ENCODE measurements at places on chromosomes 3 and 15. TPM values are rescaled to one million over a fixed set of nuclear protein-coding genes. Genes with fewer than 3 reads are reported as not detected.

Gene HRG
- total RNA-seq, result not detected

Gene GHRL
- total RNA-seq, result 28.2 TPM

DNA sequence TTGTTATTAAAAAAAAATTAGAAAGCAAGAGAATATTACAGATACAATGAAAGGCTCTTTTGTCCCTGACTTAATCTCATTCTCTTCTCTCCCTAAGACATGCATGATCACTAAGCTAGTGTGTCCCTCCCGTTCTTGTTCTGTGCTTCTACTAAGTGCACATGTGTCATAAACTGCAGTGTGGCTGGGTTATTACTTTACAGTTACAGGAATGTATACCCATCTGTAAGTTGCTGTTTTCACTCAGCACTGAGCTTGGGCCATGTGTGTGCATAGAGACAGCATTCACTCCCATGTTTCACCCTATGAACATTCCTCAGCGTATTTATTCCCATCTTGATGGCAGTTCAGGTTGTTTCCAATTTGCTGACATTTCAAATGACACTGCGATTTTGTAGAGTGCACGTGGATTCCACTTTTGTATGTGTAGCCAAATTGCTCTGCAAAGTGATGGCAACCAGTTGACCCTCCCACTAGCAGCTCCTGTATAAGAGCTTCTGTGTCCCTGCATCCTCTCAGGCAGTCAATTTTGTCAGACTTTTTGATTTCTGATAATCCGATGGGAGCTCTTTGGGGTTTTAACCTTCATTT lies 145.8 kb upstream of the UBE2E1 start:
- no peak overlapping the region for H3K27ac ChIP-seq
- DNase-seq, result no peak
- H3K4me1 ChIP-seq, result no peaks in the 10 kb centered on the region
- no peaks in the 10 kb centered on the region for H3K27me3 ChIP-seq
- no peaks in the 10 kb centered on the region for H3K36me3 ChIP-seq

DNA sequence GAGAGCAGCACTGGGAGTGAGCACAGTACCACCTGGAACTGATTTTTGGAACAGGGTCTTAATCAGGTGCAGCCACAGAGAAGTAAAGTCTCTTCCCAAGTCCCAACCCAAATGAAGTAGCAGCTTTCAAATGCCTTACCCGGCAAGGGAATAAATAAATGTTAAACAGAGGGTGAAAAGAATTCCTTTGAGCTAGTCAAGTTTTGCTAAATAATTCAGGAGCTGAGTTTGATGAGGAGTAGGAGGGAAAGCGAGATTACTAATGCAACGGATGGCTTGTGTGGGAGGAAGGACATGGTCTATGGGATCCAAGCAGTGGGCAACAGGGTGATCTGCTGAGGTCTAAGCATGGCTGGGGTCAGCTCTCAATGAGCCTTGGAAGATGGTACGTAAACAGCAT lies 204.5 kb upstream of the ST8SIA2 start:
- no peak overlapping the region for H3K27ac ChIP-seq
- H3K4me1 ChIP-seq, result no peaks in the 10 kb centered on the region
- no peaks in the 10 kb centered on the region for H3K36me3 ChIP-seq
- no peaks in the 10 kb centered on the region for H3K27me3 ChIP-seq
- DNase-seq, result no peak
- no peak overlapping the region for H3K4me3 ChIP-seq

GRCh38 chr15:76667943-76668715 lies 237.0 kb downstream of the SCAPER start:
- no peak overlapping the region for H3K4me3 ChIP-seq
- no peaks in the 10 kb centered on the region for H3K4me1 ChIP-seq
- no peaks in the 10 kb centered on the region for H3K36me3 ChIP-seq
- no peak for DNase-seq
- H3K27me3 ChIP-seq, result no peaks in the 10 kb centered on the region
- H3K27ac ChIP-seq, result no peak overlapping the region

DNA sequence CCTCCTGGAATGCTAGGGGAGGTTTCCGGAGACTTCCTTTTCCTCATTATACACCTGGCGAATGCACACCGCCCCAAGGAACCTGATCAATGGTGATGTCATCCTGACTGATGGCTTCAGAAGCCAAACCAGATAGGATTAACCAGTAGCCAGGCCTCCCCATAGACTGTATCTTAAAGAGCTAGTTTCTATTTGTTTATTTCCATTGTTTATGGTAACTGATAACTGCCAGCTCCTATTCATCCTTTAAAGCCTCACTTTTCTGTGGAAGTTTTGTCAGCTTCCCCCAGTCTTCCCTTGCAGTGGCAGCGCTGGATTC lies at the start of gene MKRN2OS:
MKRN2OS (minus strand) TSS at position 27 of the 319 bp plus-strand sequence. CDS start 35 bp downstream, outside the sequence.
- H3K36me3 ChIP-seq, result peaks cover 3% of the 10 kb centered on the region
- no peak within 1 kb of the TSS for H3K27ac ChIP-seq
- H3K4me3 ChIP-seq, result no peak within 1 kb of the TSS
- DNase-seq, result no peak
- H3K27me3 ChIP-seq, result no peaks in the 10 kb centered on the region

Measured in lung (tissue), 17 donors.